ENCODE measurements at places on chromosomes 1 and 21.

- no peak for DNase-seq
Observed at GRCh38 chr1:46218443-46218842, 15.3 kb downstream of the LURAP1 start.

GRCh38 chr1:21292984-21293536 is 2.8 kb upstream of the ECE1 start:
- DNase-seq, result no peak

DNA sequence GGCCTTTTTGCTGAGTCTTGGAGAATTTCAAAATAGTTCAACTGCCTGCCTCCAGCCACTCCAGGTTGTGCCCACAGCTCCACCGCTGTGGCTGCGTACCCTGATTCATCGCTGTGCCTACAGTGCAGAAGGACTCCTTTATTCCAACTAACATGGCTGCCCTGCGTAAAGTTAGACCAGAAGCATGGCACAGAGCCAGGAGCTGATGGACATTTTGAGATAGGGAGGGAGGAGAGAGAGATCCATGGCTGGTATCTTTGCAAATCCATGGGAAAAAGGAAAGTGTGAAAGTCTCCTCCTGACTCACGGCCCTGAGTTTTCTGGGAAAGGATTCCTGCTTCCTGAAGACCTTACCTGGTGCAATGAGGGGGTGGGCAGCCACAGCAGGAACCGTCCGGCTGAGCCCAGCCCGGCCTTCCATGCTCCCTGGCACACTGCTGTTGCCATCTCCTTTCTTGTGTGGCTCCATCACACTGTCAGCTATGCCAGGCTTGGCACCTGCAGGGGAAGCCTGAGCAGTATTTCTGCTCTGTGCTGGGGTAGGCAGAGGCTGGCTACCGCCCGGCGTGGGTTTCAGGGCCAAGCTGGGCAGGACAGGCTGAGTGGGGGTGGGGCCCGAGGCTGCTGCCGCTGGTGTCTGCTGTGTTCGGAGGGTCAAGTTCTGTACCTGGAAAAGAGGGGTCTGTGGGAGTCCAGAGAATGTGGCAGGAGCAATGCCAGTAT is 46.0 kb upstream of the A3GALT2 start:
- DNase-seq, result no peak

DNA sequence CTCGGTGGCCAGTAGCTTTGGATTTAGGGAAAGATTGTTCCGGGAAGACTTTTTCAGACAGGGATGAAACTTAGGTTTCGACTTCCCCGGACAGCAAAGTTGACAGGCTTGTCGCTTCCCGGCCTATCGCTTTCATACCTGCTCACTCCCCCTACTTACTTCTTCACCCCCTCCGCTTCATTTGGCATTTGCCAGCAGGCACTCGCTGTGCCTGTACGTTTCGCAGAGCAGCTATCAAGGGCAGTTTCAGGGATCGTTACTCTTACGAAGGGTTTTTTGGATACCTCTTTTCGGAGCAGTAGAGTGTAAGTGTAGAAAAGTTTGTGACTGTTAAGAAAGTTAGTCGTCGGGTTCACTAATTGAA is 393 bp downstream of the BLZF1 start:
- DNase-seq, result no peak

DNA sequence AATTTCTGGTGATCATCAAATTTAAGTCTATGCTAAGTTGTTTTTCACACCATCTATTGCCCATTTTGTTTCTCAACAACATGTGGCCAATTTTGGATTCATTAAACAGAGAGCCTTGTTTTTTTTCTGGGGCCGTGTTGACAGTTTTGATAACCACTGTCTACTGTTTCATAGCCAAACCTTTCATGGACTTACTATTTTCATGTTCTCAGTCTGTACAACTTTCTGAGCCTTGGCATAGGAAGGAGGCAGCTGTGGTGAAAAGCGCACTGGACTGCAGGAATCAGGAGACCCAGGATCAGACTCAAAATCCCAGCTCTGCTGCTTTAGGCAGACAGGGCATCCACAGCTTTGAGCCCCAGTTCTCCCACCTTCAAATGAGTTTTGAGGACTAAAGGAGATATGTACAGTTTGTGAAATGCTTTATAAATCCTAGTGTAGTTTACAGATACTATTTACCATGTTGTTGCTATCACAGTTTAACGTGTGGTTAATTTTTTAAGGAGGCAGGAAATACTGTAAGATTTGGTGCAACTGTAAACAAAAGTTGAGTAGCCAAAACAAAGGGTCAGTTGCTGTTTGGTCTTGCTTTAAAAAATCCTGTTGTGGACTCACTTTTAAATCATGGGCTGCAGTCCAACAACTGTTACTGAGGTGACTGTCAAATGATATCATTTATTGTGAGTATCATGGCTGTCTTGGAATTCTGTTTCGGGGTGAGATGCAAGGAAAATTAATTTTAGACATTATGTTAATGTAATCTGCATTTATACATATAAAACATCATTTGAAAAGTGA is 2.9 kb downstream of the MACO1 start:
- no peak for DNase-seq

- no peak for DNase-seq
Observed at GRCh38 chr1:187763465-187763864, 934.7 kb downstream of the PLA2G4A start.

GRCh38 chr1:220544901-220545303 is 17.0 kb downstream of the MARK1 start:
- DNase-seq, result no peak

DNA sequence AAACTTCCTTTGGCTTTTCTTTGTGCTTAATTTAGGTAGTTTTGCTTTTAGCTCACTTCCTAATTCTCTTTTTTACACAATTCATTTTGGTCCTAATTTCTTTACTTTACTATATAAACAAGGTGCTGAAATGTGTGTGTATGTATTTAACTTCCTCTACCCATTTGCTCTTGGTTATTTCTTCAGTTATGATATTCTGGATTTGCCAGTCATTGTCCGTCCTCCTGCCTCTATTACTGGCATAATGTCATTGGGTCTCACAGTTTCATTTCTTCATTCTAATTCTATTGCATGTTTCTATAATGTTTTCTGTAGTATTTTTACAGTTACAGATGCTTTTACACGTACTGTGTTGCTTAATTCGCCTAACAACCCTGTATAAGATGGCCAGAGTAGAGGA is 96.2 kb downstream of the ZMYM4 start:
- no peak for DNase-seq

DNA sequence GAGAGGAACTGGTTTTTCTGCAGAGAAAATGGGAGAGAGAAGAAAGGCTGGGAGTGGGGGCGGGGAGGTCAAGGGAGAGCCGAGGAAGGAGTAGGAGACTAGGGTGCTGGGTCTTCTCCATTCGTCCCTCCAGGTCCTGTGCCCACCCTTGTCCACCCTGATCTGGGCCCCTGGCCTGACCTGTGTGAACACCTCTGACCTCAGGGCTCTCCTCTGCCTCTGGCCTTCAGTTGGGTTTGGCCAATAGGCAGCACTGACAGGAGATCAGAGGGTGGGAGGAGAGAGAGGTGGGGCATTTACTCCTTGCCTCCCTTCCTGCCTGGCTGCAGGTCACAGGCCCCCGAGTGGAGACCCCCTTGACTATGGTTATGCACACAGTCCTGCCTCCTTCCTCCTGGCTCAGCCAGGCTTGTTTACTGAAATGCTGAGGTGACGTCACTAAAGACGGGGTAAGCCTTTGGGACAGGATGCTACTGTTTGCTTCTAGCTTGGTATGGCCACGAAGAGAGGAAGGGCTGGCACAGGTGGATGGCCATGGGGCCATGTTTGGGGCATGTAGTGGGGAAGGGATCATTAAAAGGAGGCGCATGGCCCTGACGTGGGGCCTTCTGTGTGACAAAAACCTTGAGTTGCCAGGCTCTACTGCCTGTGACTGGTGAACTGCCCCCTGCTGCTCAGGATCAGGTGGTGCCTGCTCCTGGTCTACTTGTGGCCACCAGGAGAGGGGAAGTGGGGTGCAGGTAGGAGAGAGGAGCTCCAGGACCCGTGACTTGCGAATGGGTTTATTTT is 248.7 kb upstream of the CSF3R start:
- no peak for DNase-seq

- DNase-seq, result no peak
Observed at GRCh38 chr1:87111659-87112371, 197.4 kb downstream of the HS2ST1 start.

DNA sequence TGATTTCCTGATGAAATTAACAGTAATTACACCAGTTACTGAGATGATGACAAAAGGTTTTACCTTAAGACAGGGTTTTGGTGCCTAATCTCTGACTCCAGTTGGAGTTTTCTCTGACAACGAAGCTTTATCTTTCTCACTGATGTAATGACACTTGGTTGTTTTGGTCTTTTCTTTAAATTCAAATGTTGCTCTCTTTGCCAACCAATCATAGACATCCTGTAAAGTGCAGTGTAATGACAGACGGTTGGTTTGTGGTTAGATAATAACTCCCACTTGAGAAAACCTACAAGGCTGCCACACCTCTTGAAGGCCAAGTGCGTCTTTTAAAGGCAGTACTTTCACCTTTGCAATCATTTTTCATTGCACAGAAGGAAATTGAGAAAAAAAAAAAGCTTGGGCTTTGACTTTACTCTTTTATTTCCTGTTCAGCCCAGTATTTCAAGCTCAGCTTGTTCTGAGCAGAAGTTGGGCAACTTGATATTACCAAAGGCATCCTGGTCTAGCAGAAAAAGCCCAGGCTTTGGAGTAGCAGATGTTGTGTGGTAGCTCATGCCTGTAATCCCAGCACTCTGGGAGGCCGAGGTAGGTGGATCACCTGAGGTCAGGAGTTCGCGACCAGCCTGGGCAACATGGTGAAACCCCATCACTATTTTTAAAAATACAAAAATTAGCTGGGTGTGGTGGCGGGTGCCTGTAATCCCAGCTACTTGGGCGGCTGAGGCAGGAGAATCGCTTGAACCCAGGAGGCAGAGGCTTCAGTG is 14.9 kb downstream of the PDIK1L start:
- DNase-seq, result no peak

GRCh38 chr1:198977909-198978308 is 339.1 kb downstream of the PTPRC start:
- DNase-seq, result no peak

- DNase-seq, result no peak
Observed at GRCh38 chr1:25760871-25761270, 39.1 kb upstream of the SELENON start.

DNA sequence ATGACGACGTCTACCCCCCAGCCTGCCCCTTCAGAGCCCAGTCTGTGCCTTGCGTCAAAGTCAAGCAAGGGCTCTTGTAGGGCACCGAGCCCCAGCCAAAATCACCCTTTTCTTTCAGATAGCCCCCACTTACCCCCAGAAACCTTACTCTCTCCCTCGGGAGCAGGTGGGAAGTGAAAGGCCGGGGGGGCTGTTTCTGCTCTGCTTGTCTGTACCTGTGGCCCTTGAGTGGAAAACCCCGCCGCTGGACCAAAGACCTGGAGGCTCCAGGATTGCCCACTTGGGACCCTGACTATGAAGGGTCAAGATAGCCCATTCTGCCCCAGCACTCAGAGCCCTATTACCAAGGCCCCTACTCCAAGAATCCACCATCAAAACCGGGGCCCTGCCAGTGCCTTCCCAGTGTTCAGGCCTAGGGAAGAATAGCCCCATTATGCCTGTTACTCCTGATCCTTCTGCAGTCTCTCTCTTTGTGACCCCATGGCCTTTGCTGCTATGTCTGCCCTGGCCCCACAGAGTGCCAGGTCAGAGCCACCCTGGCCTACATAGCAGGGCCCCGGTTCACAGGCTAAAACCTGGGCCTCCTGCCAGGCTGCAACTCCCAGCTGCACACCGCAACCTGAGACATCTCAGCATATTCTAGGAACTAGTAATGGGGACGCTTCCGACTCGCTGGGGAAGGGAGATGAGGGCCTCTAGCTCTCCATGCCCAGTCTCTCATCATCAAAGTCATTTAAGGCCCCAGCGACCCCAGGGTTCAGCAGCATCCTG is 22.2 kb upstream of the HPDL start:
- DNase-seq, result no peak
